ENCODE measurements at places on chromosomes 4 and X.

DNA sequence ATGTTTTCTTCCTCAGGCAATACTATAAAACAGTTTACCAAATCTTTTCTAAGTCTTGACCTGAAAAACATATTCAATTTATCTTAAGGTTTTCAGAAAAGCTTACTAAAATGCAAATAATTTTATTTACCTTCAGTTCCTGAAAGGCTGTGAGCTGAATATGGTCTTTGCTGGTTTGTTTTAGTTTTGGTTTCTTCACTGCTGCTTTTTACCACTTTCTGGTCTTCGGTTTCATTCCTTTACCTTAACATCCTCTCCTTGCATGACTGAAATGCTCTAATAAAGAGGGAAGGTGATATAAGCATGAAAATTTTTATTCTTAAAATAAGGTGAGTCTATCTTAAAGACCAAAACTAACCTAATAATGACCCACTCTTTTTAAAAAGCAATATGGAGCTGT is 97.1 kb upstream of the NRK start:
- DNase-seq = no peak

DNA sequence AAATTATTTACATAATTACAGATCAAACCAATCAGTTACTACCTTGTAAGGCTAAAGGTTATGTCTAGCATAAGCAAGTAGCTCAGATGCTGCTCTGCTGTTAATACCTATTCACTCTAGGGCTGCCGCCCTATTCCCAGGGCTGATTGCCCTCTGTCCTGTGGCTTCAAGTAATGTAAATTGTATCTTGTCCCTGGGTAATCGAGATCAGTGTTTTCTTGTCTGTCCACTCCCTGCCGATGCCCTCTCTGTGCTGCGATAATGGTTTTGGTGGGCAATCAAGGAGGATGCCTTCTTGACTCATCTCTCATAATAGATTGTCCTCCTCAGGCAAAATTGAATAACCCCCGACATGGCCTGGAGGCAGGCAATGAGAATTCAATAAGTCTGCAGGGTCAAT is 641.0 kb upstream of the PITX2 start:
- DNase-seq = no peak

DNA sequence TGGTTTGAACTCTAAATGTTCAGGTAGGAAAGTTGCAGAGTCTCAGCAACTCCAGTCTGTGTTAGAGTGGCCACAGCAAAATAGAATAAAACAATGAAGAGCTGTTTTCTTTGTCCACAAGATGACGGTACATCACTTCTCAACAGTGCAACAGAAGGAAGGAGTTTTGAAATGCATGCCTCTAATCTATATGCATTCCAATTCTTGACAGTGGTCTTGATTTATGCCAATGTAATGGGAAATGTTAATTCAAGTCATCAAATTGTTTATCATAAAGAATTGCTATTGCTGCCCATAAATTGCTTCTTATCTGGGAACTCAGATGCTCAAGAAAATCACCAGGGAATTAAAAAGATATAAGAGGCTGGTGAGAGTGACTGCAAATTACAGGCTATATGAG is 195.5 kb upstream of the PRPS2 start:
- DNase-seq = no peak

DNA sequence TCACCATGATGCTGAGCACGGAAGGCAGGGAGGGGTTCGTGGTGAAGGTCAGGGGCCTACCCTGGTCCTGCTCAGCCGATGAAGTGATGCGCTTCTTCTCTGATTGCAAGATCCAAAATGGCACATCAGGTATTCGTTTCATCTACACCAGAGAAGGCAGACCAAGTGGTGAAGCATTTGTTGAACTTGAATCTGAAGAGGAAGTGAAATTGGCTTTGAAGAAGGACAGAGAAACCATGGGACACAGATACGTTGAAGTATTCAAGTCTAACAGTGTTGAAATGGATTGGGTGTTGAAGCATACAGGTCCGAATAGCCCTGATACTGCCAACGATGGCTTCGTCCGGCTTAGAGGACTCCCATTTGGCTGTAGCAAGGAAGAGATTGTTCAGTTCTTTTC is 4.0 kb downstream of the HNRNPH2 start:
- no peak for DNase-seq

DNA sequence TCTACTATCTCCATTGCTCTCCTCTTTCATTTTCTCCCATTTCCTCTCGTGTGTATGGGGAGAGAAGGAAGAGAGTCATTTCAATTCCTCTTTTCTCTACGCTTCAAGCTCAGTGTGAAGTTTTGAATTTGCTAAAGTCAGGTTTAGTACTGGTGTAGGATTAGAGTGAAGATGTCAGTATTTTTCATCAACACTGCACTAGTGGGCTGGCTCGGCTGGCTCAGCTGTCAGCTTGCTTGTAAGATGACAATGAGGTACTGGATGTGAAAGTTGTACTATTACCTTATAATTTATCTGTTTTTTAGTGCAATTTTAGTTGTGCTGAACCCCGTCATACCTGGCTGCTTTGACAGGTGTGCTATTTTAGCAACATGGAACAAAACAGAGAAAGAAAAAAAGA is 2.1 kb upstream of the SH2D1A start:
- no peak for DNase-seq

DNA sequence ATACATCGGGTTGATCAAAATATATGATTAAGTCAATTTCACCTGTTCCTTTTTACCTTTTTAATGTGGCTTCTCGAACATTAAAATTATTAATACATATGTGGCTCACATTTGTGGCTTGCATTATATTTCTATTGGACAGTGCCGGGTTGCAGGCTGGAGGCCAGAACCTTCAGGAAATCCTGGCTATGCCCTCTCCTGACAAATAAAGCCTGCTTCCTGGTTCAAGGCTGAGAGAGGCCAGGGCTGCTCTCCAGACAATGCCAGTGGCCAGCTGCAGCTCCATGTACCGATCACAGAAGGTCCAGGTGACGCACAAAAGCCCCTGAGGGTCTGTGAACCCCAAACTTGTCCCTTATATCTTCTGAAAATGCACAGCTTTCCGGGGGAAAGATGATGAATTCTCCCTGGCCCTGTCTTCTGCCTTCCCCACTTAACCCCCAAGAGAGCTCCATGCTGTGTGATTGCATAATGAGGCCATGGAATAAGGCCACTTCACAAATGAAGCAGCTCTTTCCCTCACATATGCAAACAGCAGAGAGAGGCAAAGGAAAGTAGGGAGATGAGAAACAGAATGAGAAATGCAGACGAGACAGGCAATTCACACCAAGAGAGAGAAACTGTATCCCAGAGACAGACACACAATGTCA is 241.2 kb downstream of the BCOR start:
- DNase-seq = no peak

GRCh38 chr4:10123227-10124101 is 6.9 kb upstream of the WDR1 start:
- peak; percentile 69 for DNase-seq
